ENCODE measurements at places on chromosomes 3 and 15.

- DNase-seq, result no peak
Observed at GRCh38 chr15:67809441-67809840, 15.9 kb upstream of the SKOR1 start.

- DNase-seq, result no peak
Observed at GRCh38 chr3:27865731-27866130, 143.6 kb upstream of the EOMES start.

- DNase-seq, result peak; percentile 24
Observed at GRCh38 chr15:41465822-41466421, 27.8 kb upstream of the ITPKA start.

DNA sequence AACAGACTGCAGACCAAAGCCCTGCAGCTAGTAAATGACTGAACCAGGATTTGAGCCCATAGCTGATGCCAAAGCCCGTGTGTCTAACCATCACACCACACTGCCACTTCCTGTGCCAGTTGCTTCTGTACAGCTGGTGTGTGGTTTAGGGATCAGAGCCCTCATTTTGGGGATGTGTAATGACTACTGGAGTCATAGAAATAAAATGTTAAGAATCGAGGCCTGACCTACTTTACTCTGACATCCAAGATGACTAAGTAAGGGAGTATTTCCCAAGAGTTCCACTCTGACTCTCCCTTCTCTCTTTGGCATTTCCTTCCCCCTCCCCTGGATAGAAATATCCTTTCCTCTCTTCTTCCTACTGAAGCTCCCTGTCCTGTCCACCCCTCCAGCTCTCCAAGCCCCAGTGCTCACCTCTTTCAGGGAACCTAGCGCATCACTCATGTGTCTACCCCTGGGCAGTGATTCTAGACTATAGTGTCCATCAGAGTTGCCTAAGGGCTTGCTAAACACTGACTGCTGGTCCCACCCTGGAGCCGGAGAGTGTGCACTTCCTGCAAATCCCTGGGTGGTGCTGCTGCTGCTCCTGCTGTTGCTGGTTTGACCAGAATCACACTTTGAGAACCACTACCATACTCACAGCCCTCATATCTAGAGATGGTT is 53.8 kb downstream of the MGLL start:
- no peak for DNase-seq

DNA sequence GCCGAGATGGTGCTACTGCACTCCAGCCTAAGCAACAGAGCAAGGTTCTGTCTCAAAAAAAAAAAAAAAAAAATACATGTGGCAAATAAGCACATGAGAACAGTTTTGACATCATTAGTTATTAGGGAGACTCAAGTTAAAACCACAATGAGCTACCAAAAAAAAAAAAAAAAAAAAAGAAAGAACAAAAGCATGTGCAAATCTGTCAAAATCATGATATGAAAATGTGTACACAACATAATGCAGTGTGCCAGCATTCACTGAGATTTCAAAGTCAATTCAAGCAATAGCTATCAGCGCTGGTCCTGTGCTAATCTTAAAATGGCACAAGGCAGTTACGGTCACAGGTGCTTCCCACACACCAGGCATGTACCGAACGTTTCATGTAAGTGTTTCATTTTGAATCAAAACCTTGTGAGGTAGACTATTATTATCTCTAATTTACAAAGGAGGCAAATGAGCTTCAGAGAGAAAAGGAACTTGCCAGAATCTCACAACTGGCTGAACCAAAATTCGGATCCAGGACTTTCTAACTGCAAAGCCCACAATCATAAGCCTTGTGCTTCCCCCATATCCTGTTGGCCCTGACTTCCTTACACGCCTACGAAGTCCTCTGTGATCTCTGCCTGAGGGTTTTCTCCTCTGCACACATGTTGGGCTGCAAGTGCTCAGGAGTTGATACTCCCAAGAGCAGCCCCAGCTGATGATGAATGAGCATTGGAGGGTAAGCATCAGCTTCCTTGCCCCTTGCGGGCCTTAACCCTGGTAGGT is 200.1 kb upstream of the PROK2 start:
- no peak for DNase-seq

GRCh38 chr3:157632075-157632474 is 128.9 kb upstream of the VEPH1 start:
- no peak for DNase-seq

- DNase-seq, result no peak
Observed at GRCh38 chr15:95556225-95556624, 774.3 kb upstream of the NR2F2 start.

GRCh38 chr3:189195302-189195701 is 23.5 kb downstream of the TPRG1 start:
- DNase-seq, result no peak

- no peak for DNase-seq
Observed at GRCh38 chr3:61442696-61443095, 118.7 kb upstream of the PTPRG start.

GRCh38 chr15:72614810-72615532 is 39.5 kb upstream of the GOLGA6B start:
- no peak for DNase-seq

DNA sequence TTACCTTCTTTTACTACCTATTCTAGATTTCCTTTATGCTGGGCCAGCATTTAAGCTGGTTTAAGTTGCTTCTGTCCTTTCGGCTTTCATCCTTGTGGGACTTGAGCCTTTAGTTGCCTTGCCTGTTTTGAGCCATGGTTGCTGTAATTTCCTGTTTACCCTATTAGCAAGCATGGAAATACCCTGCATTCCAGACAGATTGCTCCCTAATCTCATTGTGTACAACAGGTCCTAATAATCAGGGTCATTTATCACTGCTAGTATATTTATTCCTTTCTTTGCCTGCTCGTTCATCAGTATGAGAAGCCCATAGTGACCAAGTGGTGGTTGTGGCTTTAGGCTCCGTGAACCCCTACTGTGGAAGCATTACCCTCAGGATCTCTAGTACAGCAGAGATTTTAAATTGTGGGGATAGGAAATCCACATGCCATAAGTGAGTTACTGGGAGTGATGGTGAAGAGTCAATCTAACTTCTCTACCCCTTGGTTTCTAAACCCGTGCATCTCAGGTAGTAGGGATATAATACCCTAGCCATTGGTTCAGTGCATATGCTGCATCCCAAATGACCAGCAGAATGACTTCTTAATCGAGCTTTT is 31.9 kb downstream of the NCK1 start:
- DNase-seq, result no peak

- DNase-seq, result no peak
Observed at GRCh38 chr3:30893678-30894325, 659 bp downstream of the GADL1 start.

DNA sequence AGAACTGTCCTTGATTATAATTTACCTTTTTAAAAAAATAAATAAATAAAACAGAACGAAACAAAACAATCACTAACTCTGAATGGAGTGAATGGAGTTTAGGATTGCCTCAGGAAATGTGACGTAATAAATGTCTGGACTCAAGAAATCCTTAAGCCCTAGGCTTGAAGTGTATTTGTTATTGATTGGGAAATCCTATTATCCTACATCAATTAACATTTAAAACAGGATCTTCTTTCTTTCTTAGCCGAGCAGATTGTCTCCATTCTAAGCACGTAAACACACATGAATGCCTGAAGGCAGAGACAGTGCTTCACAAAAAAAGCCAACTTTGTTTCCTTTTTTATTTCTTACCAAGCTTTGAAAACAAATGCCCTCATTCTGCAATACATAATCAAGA is 33.4 kb downstream of the KAT2B start:
- DNase-seq, result no peak

DNA sequence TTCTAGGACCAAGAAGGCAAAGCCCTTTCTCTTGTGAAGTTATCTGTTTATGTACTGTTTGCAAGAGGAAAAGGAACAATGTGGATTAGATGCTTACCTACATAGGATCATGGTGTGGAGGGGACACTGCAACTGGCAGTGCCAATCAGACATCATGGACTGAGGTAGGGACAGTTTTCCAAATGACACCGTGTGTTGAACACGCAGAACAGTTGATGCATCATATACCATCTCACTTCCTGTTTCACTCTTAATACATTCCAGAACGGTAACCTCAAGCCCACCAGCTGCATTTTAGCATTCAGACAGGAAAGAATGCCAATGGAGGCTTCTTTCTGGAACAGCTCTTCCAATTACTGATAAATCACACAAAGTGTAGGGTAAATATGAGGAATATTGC is 397.7 kb upstream of the LMCD1 start:
- DNase-seq, result no peak

GRCh38 chr3:156628836-156629618 is 45.4 kb upstream of the TIPARP start:
- DNase-seq, result no peak

GRCh38 chr3:104005815-104006214 is 1360.9 kb upstream of the ALCAM start:
- no peak for DNase-seq

DNA sequence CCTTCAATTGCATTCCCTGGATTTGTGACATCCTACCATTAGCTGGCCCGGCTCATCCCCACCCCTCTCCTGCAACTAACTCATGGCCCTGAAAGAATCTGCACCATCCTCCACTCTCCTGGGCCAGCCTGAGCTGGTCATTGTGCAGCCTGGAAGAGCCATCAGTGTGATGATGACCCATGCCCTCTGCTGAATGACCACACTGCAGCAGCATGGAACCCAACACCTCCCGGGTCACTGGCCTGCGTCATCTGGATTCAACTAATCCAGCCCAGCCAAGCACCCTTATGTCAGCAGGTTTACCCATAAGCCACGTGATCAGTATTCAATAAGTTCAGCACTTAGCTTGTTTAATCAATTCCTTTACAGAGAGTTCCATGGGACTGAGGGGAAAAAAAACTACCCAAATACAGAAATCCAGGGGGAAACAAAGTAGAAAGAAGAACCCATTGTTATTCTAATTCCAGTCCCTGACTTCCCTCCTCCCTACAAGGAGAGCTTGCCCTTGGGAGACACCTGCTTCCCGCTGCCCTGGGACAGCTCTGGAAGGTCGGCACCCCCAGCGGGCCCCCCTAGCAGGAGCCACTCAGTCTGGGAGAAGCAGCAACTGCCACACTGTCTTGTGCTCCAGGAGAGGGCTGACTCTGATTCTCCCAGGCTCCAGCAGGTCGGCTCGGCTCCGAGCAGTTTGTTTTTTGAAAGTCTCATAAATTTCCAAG is 309.1 kb upstream of the TLE3 start:
- DNase-seq, result no peak

DNA sequence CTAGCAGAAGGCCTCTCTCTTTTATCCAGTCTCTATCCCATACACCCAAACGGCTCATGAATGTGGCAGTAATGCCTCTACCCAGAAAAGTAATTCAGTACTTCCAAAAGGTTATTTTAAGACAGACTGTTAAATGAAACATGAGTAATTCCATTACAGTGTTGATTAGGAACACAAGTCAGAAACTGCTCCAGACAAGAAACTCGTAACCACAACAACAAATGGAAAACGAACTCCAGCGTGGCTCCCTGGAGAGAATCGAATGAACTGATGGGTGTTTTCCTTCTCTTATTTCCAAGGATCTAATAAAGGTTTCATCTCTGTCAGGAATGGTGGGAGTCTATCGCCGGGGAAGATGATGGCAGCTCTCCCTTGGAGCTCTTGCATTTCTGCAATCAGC is 228.4 kb downstream of the MAGI1 start:
- no peak for DNase-seq

GRCh38 chr15:67013696-67014095 is 51.7 kb upstream of the SMAD3 start:
- DNase-seq, result no peak

GRCh38 chr15:74535388-74536084 is 5.5 kb upstream of the ARID3B start:
- DNase-seq, result no peak

All from NCI-H1694 treated with DMSO at 0.1 percent for 48 hours (cell line).